H9 (cell line): ENCODE measurements at places on chromosomes 1 and 21.
A peak's percentile ranks its signal among the peaks of the same experiment; 100 is the strongest.

DNA sequence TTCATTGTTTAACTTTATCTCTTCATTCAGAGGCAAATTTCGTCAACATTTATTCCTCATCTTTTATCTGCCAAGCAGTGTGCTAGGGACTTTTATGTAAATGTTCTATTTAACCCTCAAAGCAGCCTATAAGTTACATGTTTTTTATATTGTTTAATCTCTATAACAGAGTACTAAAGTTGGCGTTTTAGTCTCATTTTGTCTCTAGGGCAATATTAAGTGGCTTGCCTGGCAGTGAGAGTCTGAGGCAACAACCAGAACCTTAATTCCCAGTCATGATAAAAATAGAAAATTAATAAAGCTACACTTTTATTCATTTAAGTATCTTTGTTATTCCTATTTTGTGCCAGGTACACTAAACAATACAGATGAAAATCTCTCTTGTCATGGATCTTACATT is 994.3 kb upstream of the ADGRL2 start:
- DNase-seq: no peak

- DNase-seq: no peak
Measured at GRCh38 chr21:44564886-44565598, 6.4 kb upstream of the KRTAP10-3 start.

- DNase-seq: no peak
Measured at GRCh38 chr1:8476006-8476405, 158.1 kb downstream of the SLC45A1 start.

- no peak for DNase-seq
Measured at GRCh38 chr1:94253456-94254017, 16.2 kb upstream of the ARHGAP29 start.

GRCh38 chr21:38126666-38127303 is 130.0 kb upstream of the KCNJ15 start:
- peak; percentile 78 for DNase-seq
